ENCODE measurements at places on chromosomes 2 and 18. TPM values are rescaled to one million over a fixed set of nuclear protein-coding genes. Genes with fewer than 3 reads are reported as not detected.

DNER gene
- total RNA-seq: 0.65 TPM

ARHGAP15 gene
- not detected for total RNA-seq

POTEF gene
- total RNA-seq: not detected

GRCh38 chr2:120466704-120467054 is 120.7 kb downstream of the INHBB start:
- peak; percentile 31 for DNase-seq

DNA sequence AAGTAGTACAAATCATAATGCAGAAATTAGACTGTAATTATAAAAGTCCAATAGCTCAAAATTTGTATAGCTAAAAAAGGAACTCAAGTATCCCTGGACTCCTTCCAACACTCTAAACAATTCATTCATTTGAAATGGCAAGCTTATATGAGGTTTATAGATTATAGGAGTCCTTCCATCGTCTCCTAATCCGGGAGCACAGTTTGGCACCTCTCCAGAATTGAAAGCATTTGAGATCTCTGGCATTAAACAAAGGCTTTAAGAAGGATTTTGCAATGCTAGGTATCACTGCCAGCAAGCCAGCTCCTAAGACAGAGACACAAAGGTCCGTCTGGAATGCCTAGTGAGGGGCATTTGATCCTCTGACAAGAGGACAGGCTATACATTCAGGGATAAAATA is 90.9 kb downstream of the ACVR1 start:
- peak; percentile 20 for DNase-seq

GRCh38 chr2:201699416-201699815 is 972 bp upstream of the MPP4 start:
- DNase-seq: peak; percentile 15

DYNAP gene
- not detected for total RNA-seq

DNA sequence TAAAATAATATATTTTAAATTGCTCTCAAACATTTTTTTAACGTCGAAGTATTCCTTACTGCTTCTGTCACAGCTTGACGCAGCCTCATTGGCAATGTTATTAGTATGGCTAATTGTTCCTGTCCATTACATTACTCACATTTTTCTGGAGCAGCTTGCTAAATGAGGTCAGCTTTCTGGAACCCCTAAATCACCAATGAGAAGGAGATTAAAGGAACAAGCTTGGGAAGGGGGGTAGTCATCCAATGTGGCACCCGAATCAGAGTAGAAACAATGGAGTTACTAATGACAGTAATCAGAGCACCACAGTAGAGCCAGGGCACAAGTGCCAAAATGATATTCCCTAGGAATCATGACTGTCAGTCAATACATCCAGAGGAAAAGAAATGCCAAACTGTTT is 5.1 kb downstream of the NEUROD1 start:
- no peak for DNase-seq

DNA sequence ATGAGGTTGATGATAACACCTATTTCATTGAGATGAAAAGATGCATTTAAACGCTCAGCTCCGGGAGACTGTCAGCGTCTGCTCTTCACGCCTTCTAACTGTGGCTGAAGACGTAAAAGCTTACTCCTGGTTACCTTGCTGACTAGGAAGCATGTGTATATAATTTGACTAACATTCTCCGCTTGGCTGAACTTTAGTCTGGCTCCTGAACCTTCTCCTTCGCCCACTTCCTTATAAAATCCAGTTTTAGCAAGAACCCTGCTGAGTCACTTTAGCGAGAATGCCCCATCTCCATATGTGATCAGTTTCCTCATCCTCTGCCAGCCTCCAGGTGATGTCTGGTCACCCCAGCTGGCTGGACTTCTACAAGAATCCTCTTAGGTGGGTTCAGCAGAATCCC is 12.7 kb upstream of the CREG2 start:
- DNase-seq: no peak

GRCh38 chr18:46301571-46301970 is 197.4 kb downstream of the HAUS1 start:
- DNase-seq: no peak

GRCh38 chr18:25704494-25704893 is 352.5 kb upstream of the ZNF521 start:
- no peak for DNase-seq
